T-helper 2 cell (primary cell): ENCODE measurements at places on chromosomes 7 and 10.

GRCh38 chr10:128258421-128258976 lies 132.3 kb upstream of the MKI67 start:
- no peak for DNase-seq

DNA sequence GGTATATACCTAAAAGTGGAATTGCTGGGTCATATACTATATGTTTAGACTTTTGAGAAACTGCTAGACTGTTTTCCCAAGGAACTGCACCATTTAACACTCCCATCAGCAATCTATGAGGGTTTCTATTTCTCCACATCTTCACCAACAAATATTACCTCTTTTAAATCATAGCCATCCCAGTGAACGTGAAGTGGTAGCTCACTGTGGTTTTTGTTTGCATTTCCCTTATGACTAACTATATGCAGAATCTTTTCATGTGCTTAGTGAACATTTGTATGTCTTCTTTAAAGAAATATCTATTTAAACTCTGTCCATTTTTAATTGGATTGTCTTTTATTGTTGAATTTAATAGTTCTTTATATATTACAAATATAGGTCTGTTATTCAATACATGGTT lies 115.8 kb upstream of the SEC61G start:
- DNase-seq = no peak

- no peak for DNase-seq
Observed at GRCh38 chr10:124221356-124222317, 128.2 kb upstream of the CHST15 start.

GRCh38 chr10:74419958-74420375 lies 268.9 kb downstream of the ADK start:
- DNase-seq = no peak

DNA sequence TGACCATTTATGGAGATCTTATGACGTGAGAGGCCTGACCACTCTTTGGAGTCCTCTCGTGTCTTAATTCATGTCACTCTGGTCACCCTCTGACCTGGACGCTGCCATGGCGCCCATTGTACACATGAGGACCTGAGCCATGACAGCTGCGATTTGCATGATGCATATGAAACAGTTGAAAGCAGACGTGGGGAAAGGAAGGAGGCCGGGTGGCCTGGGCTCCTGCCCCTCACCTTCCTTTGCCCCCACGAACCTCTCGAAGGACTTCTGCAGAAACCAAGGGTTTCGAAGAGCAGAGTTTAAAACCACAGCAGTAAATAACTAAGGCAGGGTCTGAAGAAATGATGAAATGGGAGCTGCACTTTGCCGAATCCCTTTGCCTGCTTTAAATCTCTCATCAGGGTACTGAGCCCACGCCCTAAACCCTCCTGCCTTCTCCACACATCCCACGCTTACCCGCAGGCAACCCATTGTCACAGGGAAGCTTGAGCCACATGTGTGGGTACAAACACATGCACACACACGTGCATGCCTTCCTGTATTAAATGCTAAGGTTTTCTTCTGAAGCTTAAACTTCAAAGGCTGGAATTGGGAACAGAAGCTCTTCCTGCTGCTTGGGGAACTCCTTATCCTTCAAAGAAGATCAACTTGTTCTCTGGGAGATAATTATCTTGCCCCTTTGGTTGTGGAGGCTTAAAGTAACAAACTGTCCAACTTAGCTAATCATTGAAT lies 11.7 kb upstream of the CALML3 start:
- DNase-seq = no peak

DNA sequence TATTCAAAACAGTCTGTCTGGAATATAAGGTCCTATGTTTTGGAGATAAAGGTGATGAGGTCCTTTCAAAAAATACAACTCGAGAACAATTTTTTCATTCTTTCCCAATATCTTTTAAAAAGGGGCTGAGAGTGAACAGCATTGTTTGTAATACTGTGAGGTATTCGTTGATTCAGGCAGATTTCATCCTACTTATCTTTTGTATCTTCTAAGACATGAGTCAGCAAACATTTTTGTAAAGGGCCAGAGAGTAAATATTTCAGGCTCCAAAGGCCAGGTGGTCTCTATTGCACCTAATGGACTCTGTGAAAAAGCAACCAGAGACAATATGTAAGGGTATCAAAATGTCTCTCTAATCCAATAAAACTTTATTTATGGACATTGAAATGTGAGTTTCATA lies 8.1 kb upstream of the ANK3 start:
- DNase-seq = no peak

- no peak for DNase-seq
Observed at GRCh38 chr10:129151281-129151680, 315.8 kb upstream of the MGMT start.

- DNase-seq = no peak
Observed at GRCh38 chr10:118595598-118596425, at the start of gene PRLHR. Gene PRLHR, minus strand, starts transcription at chr10:118595648. Its CDS starts 404 bp downstream, at chr10:118595244.

DNA sequence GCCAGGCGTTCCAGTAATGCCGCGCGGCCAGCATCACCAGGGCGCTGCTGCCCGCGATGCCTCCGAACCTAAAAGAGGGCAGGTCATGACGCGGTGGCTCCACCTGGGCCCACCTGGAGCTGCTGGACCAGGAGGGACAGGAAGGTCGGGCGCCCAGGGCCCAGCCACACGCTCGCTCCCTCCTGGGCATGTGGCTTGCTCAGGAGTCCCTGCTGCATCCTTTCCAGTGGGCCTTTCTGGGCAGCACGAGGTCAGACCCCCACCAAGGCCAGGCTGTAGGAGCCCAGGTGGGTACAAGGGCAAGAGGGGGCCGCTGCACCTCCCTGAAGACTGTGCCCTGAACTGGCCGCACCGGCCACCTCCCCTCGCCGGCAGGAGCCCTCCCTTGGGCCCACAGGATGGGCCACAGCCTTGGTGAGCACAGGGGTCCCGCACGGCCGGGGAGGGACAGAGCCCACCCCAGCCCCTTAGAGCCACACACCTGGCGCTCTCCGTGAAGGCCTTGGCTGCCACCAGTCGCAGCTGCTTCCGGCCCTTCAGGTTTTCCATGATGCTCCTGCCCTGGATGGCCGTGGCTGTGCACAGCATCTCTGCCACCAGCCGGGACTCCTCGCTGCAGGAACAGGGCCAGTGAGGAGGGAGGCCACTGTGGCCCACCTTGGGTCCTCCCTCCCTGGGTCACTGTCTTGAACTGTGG lies 43.2 kb downstream of the CFAP46 start:
- no peak for DNase-seq

GRCh38 chr10:100713859-100714565 lies 31.4 kb upstream of the PAX2 start:
- no peak for DNase-seq

- no peak for DNase-seq
Observed at GRCh38 chr7:93150200-93150835, 2.1 kb upstream of the SAMD9L start.

- DNase-seq = no peak
Observed at GRCh38 chr7:6578114-6579084, 1.1 kb downstream of the ZDHHC4 start.

- no peak for DNase-seq
Observed at GRCh38 chr7:44693641-44694313, 54.9 kb upstream of the ZMIZ2 start.

GRCh38 chr7:1569833-1570632 lies at the start of gene PSMG3:
Gene PSMG3, minus strand, starts transcription at chr7:1570032. Its CDS starts 693 bp downstream, at chr7:1569339.
- DNase-seq = peak; percentile 95

DNA sequence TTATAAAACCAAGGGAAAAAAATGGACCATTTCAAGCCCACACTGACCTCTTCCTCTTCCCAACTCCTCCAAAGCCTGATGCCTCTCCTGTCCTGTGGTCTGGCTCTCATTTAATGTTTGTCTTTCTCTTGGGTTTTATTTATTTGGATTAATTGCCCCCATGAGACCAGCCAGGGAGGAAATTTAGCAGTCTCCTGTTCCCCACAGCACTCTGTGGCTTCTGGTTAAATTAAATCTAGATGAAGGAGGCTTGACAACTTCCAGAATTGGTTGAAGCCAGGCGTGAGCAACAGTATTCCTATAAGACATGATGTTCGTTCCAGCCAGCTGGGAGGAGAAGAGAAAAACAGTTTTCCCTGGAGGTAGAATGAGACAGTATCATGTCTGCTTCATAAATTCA lies 15.1 kb upstream of the PRLHR start:
- no peak for DNase-seq

DNA sequence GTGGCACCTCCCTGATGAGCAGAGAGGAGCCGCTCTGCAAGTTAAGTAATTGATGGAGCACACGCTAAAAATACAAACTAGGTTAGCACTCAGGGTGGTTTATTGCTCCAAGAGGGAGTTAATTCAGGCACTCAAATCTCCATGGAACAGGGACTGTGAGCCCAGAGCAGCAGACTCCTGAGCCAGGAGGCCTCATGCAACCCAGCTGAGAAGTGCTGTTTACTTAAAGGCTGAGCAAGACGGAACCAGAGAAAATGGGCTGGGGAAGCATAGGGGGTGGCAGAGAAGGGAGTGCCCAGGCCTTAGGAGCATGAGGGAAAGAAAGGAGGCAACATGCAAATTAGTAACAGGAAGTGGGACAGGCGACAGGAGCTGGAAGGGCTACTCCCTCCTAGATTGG lies 174.1 kb downstream of the KCNMA1 start:
- DNase-seq = no peak

GRCh38 chr7:30915751-30916150 lies 4.1 kb downstream of the AQP1 start:
- DNase-seq = no peak

- no peak for DNase-seq
Observed at GRCh38 chr10:122756656-122757055, 57.0 kb upstream of the C10orf120 start.

- no peak for DNase-seq
Observed at GRCh38 chr7:76428868-76429805, 4.4 kb downstream of the ZP3 start.

- no peak for DNase-seq
Observed at GRCh38 chr7:38731215-38731614, 100.0 kb upstream of the AMPH start.

GRCh38 chr10:7085147-7085912 lies 325.5 kb downstream of the SFMBT2 start:
- no peak for DNase-seq

GRCh38 chr7:157528785-157529341 lies 192.1 kb downstream of the DNAJB6 start:
- DNase-seq = no peak

- DNase-seq = no peak
Observed at GRCh38 chr7:142381727-142382390, 124.0 kb upstream of the PRSS58 start.

GRCh38 chr7:14902589-14903067 lies at the start of gene DGKB:
Gene DGKB, minus strand, starts transcription at chr7:14902751.
- DNase-seq = no peak

DNA sequence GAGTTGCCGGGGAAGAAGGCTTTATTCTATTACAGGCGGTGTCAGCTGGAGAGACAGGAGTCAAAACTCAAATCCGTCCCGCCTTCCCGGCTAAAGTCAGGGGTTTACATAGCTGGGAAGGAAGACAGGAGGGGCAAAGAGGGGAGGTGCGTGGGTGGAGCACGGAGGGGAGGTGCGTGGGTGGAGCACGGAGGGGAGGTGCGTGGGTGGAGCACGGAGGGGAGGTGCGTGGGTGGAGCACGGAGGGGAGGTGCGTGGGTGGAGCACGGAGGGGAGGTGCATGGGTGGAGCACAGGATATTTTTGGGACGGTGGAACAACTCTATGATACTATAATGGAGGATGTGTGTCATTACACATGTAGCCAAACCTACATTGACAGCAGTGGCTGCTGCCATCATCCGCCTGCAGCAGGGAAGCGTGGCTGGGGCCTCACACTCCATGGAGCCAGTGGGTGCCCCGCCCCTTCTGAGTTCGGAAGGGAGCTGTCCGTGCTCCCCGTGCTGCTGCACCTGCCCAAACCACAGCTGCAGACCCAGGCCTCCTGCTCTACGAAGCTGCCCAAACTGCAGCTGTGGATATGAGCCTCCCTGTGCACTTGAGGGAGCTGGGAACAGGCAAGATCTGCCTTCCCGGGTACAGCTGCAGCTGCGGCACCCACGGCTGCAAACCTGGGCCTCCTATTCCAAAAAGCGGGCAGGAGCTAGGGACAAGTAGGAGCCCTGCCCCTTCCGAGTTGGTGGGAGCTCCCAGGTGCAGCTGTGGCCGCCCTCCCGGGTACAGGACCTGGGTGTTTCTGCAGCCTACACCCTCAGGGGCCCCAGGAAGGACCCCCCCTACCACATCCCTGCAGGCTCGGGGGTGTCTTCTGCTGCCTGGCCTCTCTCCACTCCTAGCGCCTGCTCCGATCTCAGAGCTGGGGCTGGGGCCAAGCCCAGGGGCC lies 119.4 kb downstream of the DYNC2I1 start:
- no peak for DNase-seq

DNA sequence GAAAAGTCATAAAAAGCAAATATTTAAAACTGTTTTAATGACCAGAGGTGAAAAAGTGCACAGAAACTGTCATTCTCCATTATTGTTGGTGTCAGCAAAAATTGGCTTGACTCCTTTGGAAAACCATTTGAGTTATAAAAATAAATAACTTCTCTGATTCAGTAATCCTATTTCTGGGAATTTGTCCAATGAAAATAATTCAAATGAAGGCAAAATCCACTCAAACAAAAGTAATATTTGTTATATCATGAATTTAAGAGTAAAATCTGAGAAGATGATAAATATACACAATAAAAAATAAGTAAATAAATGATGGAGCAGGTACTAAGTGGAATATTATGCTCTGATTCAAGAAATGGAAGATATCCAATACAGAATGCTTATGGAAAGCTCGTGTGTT lies 326.6 kb upstream of the KLF6 start:
- no peak for DNase-seq

GRCh38 chr7:112986256-112987031 lies 100.2 kb downstream of the GPR85 start:
- no peak for DNase-seq

GRCh38 chr7:20395104-20395503 lies 64.4 kb downstream of the ITGB8 start:
- DNase-seq = no peak
